Activated naive CD4-positive, alpha-beta T cell treated with anti-CD3 and anti-CD28 coated beads, Interleukin-2, amount 50 U/mL, for 72 hours (primary cell): ENCODE measurements at places on chromosomes 6 and 20.

DNA sequence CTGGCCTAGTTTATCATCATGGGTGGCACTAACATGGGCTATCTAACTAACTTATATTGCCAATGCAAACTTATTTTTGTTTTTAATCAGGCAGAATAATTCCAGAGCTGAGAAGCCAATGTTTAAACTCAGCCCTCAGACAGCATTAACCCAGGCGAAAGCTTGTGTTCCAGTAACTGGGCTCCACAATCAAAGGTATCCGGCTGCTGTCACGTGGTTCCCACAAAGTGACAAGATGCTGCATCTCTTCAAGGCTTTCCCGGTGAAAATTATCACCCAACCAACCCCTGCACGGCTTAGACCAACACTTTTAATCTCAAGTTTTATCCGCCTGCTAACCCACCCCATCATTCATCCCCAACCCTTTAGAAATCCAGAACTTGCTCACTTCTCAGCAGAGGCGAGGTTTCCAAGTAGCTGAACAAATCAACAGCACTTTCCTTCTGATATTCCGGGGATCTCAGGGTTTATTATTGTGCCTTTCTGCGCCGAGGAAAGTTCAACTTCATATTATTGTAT is 885 bp downstream of the MTCL3 start:
- DNase-seq: no peak

- no peak for DNase-seq
Measured at GRCh38 chr20:47406849-47407682, 50.6 kb upstream of the ZMYND8 start.

- no peak for DNase-seq
Measured at GRCh38 chr6:85568411-85568810, 25.2 kb downstream of the SNX14 start.

GRCh38 chr6:82057846-82058554 is 189.5 kb downstream of the IBTK start:
- DNase-seq: no peak

- DNase-seq: no peak
Measured at GRCh38 chr6:75199889-75200288, 6.0 kb downstream of the COL12A1 start.

DNA sequence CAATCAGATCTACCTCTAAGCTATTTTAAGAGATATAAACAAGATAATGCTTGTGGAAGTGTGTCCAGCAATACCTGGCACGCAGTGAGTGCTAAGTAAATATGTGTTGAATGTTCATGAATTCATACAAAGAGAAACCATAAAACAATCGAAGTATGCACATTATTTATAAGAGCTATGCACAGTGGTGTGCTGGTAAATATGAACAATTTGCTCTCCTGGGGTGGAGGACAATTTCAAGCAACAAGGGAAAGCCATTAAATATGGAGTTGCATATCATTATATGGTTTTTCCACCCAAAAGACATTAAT is 526.6 kb upstream of the MARCKS start:
- DNase-seq: no peak

GRCh38 chr6:117513778-117514365 is 31.4 kb downstream of the DCBLD1 start:
- no peak for DNase-seq

GRCh38 chr6:138526822-138527235 is 27.5 kb upstream of the NHSL1 start:
- DNase-seq: no peak

GRCh38 chr20:591941-592340 is 18.2 kb downstream of the TCF15 start:
- DNase-seq: no peak

GRCh38 chr6:46899659-46900058 is 22.1 kb downstream of the ADGRF5 start:
- no peak for DNase-seq

DNA sequence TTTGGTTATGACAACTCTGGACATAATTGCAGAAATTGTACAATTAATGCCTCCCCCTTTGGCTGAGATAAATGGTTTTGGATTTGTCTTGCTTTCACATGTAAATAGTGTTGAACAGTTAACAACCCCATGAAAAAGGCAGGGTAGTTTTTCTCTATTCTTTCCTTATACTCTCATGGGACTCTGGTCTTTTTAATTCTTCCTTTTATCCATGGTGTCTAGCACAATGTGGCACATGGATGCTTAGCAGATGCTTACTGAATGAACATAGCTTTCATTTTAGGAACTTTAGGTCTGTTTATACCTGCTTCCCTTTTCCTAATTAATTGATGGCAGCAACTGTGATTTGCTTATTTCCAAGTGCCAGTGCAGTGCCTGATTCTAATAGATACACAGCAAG is 75.6 kb downstream of the NCOA3 start:
- no peak for DNase-seq

DNA sequence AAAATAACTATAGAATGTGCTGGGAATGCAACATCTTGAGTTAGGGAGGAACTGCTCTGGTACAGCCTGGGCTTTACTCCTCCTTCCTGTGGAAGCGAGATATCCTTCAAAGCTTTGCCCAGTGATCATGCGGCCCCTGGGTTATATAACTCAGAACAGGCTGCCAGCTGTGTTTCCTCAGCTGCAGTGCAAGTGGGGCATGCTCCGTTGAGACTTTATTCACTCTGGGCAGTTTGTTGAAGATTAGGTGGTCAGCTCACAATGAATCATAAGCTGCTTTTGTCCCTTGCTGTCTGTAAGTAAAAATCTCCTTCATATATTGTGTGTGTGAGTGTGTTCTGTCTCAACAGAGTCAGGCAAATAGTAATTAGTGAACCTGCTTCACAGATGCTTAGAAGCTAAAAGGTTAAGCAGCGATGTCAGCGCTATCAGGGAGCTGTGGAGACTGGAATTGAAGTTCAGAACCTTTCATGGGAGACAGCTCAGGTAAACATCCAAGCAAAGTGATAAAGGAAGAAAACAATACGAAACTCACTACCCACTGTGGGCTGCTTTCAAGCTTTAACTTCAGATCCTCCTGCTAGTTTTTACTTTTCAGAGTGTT is 688.4 kb downstream of the HTR1B start:
- DNase-seq: no peak

DNA sequence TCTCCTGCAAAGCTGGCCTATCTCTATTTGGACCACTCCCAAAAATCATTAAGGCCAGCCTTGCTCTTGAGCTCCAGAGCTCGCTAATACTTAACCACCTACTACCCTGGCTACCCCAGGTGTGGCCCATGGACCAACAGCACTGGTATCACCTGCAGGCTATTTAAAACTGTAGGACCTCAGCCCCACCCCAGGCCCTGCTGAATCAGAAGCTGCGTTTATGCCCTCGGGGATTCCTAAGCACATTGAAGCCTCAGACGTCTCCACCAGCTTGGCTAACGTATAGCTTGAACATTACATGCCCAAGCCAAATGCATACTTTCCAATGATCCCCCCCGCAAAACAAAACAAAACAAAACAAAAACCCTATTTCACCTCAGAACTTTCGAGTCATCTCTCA is 19.7 kb upstream of the SPAG4 start:
- no peak for DNase-seq

DNA sequence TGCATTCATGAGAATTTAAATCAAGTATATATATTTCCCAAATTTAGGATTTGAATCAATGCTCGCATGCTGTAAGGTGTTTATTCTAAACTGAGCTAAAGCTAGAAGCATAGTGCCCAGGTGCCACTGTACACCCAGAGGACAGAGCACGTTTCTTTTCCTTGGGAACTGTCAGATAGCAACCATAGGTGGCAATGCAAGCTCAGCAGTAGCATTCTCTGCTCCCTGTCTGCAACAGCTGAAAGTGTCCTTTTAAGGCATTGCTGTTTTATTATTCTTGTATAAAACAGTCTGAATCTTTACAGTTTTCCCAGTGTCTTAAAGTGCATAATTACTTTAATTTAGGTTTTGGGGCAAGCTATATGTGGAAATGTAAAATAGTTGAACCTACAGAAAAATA is 443.4 kb upstream of the MMS22L start:
- DNase-seq: no peak

DNA sequence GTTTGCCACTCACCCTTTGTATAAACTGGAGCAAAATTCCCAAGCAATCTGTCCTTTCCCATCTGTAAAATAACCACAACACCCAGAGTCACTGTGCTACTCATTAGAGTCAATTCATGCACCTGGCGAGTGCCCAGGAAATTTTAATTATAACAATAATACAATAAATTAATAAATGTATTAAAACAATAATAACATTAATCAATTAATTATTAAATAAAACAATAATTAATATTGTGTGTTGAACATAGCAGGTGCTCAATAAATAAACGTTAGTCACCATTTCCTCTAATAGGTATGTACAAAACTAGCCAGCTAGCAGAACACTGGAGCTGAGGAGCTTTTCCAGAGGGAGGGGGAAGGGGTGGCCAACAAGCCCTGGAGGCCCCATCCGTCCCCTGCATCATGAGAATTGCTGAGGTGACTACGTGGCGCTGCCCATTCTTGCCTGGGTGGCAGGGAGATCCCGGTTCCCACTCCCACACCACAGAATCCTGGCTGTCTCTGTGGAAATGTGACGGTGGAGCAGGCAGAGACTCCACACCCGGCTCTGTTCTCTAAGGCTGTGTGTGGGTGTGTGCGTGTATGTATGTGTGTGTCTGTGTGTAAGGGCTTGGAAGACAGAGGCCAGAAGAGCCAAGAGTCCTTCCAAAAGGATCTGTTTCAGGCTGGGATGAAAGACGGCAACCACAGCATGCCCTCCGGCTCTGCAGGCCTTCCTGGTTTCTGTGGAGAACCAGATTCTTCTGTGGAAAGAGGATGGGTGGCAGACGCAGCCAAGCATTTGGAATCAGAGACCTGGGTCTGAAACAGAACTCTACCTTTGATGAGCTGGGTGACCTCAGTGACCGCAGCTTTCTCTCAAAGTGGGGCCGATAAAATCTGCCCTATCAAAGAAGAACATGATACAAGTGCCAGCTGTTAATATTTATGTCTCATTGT is 18.8 kb upstream of the EZR start:
- DNase-seq: no peak

GRCh38 chr6:79421001-79421411 is 116.2 kb downstream of the LCA5 start:
- DNase-seq: no peak

GRCh38 chr6:34486106-34486740 is 20.3 kb downstream of the PACSIN1 start:
- no peak for DNase-seq

DNA sequence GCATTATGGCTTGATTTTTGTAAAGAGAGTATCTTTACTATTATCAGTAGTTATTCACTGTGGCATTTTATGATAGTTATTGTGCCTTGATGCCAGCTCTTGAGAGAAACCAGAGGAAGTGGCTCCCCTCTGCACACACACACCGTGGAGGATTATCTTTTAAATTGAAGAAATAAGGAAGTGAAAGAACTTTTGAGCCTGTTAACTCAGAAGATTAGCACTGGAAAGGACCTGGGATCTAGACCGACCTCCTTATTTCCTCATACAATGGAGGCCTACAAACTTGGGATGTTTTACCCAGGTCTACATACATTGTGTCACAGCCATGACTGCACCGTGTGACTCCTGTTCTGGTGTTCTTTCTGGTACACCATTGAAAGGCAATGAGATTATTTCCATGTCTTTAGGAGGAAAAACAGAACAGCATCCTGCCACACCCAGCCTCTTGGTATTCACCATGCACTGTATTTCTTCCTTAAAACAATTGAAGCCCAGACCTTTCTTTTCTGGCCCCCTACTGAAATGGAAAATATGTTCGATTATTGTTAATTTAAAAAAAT is 40.6 kb downstream of the HECA start:
- no peak for DNase-seq

DNA sequence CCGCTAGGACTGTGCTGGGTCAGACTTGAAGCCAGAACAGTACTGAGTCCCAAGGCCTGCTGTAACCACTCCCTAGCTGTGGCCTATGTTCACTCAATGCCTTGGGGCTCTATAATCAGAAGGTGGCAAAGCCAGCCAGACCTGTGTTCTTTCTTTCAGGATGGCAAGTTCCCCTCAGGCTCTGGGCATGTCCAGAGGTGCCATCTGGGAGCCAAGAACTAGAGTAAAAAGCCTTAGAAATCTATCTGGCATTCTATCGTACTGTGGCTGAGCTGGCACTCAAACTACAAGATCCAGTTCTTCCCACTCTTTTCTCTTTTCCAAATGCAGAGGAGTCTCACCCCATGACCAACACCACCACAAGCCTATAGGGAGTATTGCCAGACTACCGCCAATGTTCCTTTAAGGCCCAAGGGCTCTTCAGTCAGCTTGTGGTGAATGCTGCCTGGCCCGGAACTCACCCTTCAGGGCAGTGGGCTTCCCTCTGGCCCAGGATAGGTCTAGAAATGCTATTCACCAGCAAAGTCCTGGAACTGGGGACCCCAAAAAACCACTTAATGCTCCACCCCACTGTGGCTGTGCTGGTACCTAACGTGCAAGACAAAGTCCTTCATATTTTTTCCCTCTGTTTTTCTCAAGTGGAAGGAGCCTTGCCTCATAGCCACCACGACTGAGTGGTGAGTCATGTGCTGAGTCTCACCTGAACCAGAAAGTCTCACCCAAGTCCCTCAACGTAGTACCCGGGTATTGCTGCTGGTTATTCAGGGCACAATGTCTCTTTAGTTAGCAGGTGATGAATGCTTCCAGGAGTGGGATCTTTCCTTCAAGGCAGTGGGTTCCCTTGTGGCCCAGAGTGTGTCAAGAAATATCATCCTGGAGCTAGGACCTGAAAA is 8.6 kb upstream of the SIRPB2 start:
- no peak for DNase-seq

- no peak for DNase-seq
Measured at GRCh38 chr6:25753079-25753478, 1.5 kb upstream of the SLC17A4 start.

DNA sequence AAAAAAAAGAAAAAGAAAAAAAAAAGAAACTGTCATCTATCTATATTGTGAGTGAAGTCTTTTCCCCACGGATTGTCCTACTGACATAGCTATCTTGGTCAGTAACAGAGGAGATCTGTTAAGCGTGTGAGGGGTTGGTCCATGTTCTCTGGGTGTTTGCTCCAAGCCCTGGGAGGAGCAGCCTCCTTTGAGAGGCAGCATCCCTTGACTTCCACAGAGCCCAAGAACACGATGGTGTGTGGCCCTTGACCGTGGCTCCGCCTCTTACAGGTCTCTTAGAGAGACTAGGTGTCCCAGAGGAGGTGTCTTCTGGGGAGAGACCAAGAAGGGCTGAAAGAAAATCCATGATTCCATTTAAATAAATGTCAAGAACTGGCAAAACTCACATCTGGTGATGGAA is 60.1 kb upstream of the GTSF1L start:
- DNase-seq: no peak
